Activated CD4-positive, alpha-beta T cell treated with anti-CD3 and anti-CD28 coated beads, Interleukin-2, amount 50 U/mL, for 1 hour (primary cell): ENCODE measurements at places on chromosomes 1 and 21.

GRCh38 chr1:224189561-224189960 is 6.5 kb downstream of the DEGS1 start:
- no peak for DNase-seq

- DNase-seq: no peak
These were observed 13.4 kb upstream of the ZNF281 start for GRCh38 chr1:200423235-200423634.

- no peak for DNase-seq
These were observed 14.0 kb upstream of the CTRC start for GRCh38 chr1:15424146-15424667.

DNA sequence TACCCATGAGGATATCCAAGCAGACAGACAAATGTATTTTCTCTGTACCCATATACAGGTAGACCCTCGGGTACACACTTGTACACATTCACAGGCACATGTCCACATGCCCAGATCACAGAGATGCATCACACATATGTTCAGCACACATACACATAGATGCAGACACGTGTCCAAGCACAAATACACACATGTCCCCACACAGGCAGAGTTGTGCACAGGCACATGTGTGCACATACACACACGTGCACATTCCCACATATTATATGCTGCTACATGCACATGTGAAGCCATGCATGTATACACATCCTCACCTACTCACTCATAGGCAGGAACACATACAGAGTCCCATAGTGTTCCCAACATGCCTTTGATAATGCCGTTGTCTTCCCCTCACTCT is 219.5 kb downstream of the GRIK3 start:
- DNase-seq: no peak

- no peak for DNase-seq
These were observed 65.1 kb upstream of the ID3 start for GRCh38 chr1:23624440-23624839.

GRCh38 chr1:110205591-110206155 is 4.4 kb upstream of the KCNC4 start:
- DNase-seq: no peak

DNA sequence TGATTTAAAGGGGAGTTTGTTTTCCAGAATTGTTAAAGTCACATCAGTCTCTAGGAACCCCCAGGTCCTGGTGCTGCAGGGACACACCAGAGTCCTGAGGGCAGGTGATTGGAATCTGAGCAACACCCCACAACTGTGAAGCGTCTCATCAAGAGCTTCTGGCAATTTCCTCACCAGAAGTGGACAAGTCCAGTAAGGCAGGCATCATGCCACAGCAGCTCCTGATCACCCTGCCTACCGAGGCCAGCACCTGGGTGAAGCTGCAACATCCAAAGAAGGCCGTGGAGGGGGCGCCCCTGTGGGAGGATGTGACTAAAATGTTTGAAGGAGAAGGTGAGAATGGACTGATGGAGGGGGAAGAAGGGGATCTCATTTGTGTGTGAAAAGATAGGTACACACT is 2.1 kb downstream of the ZFP69 start:
- DNase-seq: no peak

DNA sequence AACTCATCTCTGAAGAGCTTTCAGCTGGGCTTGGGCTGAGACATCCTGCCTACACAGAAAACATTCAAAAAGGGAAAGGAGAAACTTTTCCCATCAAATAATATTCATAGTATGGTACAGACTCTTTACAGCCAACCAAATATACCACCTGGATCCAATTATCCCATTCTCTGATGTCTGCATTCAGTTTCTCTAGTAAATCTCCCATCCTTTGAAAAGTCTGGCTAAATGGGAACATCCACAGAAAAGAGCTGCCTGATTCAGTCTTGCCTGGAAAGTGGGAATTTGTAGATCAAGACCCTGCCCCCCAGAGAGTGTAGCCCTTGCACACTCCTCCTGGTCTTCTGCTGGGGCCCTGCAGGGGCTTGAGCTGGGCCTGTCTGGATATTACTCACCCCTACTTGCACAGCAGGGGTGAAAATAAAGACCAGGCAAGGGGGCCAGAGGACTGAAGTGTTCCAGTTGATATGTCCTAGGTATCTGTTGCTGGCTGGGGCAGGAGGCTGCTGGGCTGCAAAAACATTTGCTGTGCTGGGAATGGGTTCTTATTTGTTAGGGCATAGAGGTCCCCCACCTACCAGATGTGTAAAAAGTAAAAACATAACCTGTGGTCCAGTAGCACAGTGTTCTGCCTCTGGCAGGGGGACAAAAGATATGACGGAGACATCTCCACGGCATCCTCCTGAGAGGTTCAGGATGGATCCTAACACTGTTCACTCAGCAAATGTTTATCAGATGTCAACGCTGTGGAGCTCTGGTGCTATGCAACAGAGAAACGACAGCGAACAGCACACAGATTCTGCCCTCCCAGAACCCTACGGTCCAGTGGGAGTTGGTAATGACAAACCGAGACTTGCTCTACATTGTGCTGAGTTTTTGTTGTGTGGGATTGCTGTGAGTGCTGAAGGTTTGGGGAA is 140.3 kb downstream of the PLXNA2 start:
- no peak for DNase-seq

GRCh38 chr1:111961773-111962565 is 27.5 kb downstream of the KCND3 start:
- no peak for DNase-seq

GRCh38 chr1:68359045-68359444 is 90.7 kb downstream of the RPE65 start:
- no peak for DNase-seq

DNA sequence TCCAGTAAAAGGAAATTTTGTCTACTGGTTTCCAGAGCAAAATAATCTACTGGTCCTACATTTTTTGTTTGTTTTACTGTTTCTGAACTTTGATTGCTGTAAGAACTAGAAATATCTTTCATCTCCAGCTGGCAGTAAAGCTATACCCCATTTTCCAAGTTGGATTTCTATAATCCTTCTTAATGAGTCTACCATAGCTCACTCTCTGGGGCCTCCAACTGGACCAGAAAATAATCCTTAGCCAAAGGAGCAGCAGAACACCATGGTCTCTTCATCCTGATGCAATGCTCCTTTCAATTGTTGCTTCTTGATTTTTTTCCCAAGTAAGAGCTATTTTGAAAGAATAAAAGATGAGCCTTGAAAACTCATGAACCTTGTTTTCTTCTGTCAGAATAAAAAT is 110.0 kb upstream of the COL11A1 start:
- DNase-seq: no peak

- no peak for DNase-seq
These were observed 36.6 kb upstream of the C1orf53 start for GRCh38 chr1:197865809-197866208.

DNA sequence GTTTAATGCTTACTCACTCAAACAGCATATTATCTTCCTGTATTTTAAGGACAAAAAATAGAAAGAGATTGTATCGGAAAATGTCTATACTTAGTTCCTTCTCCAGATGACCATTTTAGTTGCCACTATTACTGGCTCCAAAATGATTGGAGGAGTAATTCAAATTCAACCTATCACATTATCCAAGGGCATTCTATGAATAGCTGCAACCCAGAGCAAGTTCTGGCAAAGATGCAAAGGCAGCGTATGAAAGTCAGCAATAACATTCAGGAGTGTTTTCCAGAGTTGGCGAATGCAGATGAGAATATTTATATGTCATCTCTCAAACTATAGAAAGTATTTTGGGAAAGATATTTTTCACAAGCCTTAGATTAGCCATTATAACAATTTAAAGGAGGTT is 389.8 kb upstream of the ADGRL2 start:
- no peak for DNase-seq

GRCh38 chr1:40769815-40770214 is 13.8 kb upstream of the KCNQ4 start:
- no peak for DNase-seq

DNA sequence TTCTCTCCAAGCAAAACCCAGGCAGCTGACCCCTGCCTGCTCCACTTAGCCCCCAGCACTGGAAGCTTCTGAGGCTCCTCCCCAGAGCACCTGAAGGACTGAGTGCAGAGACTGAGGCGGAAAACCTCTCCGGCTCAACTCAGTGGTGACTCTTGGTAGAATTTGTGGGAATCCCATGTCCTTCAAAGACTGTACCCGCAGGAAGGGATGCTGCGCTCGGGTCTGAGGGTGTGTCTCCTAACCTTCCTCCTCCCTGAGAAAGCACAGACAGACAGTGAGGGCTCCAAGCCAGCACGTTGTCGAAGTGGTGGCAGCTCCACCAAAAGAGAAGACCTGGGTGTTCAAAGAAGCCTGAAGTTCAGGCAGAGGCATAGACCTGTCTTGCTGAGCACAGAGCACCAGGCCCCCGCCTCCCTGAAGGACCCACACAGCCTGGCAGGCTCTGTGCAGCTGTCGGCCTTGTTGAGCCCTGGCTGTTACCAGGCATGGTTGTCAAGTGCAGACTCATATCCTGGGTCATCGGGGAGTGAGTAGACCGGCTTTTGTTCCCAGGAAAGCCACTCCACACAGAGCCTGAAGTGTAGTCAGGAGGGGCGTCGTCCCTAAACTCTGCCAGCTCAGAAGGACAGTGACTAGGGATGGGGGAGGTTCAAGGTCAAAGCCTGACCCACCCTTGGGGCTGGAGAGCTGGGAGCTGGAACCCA is 36.7 kb downstream of the CSMD2 start:
- DNase-seq: no peak

DNA sequence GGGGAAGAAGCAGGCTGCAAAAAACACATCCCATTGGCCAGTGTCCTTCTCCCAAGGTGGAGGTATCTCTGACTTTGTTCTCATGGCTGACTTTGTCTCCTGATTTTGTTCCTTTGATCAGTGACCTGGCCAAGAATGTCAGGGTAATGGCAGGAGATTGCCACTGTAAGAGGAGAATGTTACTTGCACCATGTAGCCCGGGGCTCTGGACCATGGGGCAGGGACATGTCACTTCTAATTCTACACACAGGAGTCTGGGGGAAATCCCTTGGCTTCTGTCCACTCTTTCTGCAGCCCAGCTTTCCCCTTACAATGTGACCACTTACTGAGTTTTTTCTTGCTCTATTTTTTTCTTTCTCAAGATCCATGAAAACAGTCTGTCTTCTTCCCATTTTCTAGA is 87.7 kb upstream of the LRRN2 start:
- no peak for DNase-seq

GRCh38 chr1:192080684-192081083 is 77.6 kb upstream of the RGS18 start:
- DNase-seq: no peak

DNA sequence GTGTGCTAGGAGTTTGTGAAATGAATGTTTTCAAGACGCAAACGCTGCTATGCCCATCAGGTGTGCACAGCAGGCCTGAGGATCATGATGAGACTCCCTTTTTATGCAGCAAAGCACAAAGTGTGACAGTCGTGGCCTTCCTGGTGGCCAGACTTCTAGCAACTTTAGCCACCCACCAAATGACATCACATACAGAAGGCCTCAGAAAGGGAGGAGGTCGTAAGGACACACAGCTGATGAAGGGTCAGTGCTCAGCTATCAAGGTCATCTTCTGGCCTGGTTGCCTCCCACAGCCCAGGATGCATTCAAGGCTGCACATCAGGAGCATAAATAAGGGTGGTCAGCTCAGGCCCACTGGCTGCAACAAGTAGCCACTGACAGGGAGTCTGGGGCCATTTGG is 36.6 kb downstream of the BMP8A start:
- no peak for DNase-seq

DNA sequence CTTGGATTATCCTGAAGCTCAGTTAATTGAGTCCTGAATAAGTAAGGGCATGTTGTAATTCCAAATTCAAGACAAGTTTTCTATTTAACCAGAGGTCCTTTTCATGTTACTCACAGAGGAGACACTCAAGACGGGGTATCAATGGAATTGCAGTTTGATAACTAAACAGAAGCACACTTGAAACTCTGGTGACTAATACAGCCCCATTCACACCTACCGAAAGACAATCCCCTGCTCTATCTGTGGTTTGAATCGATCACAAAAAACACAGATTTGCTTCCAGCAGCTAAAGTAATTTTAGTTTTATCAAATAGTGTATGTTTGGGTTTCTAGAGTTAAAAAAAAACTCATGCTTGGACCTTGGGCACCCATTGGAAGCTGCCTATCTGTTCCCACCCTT is 60.4 kb downstream of the TEX35 start:
- DNase-seq: no peak

DNA sequence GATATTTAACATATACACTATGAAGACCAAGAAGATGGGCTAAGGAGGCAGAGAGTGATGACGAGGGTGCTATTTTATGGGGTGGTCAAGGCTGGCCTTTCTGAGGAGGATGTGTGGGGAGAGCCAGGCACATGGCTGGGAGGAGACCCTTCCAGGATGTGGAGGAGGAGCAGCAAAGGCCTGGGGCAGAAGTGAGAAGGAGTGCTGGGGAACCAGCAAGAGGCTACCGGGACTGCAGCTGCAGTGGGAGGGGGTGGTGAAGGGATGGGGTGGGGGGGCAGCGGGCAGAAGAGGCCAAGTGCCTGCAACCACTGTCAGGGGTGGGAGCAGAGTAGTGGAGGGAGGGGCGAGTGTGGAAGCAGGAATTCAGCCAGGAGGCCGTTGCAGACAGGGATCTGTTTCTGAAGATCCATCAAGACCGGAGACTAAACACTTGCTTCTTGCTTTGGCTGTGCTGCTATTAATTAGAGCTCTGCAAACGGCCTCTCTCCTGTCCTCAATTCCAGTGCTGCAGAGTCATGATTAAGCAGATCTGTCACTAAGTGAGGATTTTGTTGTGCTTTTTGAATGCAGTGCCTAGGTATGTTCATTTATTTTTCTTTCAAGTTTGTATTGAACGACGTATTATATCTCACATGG is 89.9 kb downstream of the IER5 start:
- DNase-seq: no peak

- DNase-seq: no peak
These were observed 595 bp downstream of the AK2 start for GRCh38 chr1:33036051-33036525.

DNA sequence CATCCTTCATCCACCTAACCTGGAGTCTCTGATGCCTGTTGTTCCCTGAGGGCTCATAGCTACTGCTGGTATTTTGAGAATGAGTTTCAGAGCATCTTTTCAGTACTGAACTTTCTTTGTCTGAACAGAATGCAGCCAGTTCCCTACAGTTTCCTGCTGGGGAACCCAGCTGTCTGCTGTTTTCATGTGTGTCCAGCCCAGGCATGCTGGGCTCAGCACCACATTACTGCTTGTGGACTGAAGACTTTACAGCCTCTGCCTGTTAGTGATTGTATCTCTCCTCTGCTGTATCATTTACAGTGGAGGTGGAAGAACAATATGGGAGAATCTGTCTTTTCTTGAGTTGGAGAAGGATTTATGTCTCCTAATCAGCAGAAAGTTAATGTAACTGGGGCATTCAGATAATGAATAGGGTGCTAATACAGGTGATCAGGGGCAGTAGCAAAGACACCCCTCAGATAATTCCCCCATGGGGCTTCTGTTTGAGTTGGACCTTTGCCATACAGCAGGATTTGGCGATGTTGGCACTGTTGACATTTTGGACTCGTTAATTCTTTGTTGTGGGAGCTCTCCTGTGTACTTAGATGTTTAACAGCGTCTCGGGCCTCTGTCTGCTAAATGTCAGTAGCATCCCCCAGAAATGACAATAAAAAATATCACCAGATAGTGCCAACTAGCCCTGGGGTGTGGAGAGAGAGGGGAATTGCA is 207.7 kb downstream of the HHAT start:
- DNase-seq: no peak

- DNase-seq: no peak
These were observed 647.9 kb downstream of the PLA2G4A start for GRCh38 chr1:187476671-187477070.
